Mesothelial cell of epicardium (in vitro differentiated cells): ENCODE measurements at places on chromosomes 2 and 18.

DNA sequence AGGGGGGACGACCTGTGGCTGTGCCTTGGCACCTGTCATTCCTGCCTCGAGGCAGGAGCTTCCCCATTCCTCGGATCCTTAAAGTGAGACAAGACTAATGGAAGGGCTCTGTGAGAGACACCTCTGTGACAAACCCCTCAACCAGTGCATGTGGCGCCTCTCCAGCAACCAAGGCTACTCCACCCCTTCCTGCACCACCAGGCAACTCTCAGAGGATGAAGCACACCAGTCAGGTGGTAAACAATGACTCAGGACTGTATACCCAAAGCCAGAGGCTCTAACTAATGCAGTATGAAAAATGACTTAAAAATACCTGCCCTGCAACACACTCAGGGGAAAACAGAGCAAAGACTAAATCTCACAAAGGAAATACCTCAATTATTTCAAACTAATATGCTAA, 136.9 kb downstream of the UXS1 start:
- no peak for DNase-seq

DNA sequence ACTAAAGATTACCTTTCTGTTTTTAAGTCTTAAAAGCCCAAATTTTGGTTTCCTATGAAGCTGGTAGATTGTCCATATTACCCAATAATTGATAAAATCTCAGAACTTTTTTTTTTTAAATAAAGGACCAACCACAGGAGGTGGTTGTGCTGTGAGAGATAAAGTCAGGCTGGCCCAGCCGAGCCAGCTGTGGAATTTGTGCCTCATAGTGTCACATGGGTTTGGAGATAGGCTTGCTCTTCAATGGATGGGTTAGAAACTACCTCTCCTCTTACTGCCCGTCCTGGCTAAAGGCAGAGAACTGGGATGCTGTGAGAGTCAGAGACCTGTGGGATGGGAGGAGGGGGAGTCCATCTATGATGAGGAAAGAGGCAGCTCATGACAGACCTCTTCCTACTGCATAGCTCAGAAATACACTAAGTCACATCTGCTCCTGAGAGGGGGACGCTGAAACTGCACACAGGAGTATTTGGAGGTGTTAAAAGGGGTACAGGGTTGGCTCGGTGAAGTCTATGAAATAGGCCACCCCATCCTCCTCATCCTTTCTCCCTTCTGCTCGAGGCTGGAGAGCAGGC, 99.7 kb upstream of the MGAT4A start:
- no peak for DNase-seq

DNA sequence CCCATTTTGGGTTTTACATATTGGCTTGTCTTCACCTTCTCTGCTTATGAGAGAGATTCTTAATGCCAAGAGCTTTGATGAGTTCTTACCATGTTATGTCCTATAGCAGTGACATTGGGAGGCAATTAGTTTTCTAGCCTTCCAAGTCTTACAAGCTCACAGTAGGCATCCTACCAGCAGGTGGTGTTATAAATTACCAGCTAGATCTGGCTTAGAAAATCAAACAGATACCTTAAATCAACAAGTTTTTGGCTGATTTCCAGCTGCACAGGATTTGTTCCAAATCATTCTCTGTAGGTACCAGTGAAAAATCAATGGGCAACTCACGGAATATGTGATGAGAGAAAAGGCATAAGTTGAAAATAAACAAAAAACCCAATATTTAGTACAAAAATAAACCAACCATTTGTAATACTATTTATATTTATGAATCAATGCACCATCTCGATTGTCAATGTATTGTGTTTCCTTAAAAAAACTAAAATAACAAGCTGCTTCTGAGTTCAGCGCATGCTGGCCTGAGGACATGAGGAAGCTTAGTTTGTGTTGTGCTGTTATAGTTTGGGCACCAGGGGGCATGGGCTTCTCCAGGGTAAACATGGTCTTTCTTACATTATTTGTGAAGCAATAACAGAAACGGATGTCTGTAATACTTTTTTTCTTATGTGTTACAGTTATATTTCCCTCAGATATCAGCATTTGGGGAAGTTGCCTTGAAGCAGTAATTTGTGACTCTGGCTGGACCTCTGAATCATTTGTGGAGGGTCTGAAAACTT, 34.1 kb upstream of the NXPH2 start:
- no peak for DNase-seq

GRCh38 chr2:73293534-73294171, at the start of gene EGR4:
EGR4 (minus strand) TSS chr2:73293548; CDS start chr2:73293317, 231 bp downstream.
- DNase-seq = no peak

GRCh38 chr2:104658144-104658835, 195.6 kb upstream of the POU3F3 start:
- DNase-seq = no peak

- no peak for DNase-seq
Measured at GRCh38 chr18:48848641-48849143, 102.1 kb downstream of the SMAD7 start.

DNA sequence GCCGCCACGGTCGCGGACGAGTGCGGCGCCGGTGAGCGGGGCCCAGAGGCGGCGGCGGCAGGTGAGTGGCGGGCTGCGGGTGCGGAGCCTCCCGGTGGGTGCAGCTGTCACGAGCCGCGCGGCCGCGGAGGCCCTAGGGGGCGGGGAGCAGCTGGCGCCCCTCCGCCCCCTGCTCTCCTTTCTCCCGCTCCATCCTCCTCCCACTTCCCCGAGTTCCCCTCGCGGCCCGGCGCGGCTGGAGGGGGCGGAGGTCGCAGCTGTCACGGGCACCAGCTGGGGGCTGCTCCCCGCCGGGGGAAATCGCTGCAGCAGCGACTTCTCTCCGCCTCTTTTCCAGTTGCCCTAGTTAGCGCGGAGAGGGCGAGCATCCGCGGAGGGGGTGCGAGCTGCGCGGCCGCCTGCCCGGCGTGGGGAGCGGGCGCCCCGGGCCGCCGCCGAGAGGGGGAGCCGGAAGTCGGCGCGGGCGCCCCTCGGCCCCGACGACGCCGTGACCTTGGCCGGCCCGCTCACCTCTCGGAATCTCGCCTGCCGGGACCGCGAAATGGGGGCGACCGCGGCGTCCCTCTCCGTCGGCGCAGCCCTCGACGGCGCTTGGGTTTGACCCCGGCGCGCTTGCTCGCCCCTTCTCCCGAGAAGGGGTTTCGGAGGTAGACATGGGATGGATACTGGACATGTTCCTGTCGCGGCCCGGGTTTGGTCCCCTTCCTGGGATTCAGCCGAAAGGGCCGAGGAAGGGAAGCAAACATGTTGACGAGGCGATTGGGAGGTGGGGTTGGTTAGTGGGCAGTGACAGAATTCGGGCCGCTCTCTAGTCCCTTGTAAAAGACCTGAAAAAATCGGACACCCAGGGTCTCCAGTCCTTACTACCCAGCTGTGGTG, 727 bp downstream of the NCOA1 start:
- peak; percentile 37 for DNase-seq

GRCh38 chr18:808086-808485, 4.0 kb downstream of the YES1 start:
- no peak for DNase-seq

GRCh38 chr2:102635317-102635716, 16.0 kb downstream of the SLC9A2 start:
- DNase-seq = no peak
